ENCODE measurements at places on chromosomes 5 and 9. TPM values are rescaled to one million over a fixed set of nuclear protein-coding genes. Genes with fewer than 3 reads are reported as not detected.

The NELFB gene
- total RNA-seq = 57.9 TPM

The SLC36A3 gene
- total RNA-seq = not detected

DNA sequence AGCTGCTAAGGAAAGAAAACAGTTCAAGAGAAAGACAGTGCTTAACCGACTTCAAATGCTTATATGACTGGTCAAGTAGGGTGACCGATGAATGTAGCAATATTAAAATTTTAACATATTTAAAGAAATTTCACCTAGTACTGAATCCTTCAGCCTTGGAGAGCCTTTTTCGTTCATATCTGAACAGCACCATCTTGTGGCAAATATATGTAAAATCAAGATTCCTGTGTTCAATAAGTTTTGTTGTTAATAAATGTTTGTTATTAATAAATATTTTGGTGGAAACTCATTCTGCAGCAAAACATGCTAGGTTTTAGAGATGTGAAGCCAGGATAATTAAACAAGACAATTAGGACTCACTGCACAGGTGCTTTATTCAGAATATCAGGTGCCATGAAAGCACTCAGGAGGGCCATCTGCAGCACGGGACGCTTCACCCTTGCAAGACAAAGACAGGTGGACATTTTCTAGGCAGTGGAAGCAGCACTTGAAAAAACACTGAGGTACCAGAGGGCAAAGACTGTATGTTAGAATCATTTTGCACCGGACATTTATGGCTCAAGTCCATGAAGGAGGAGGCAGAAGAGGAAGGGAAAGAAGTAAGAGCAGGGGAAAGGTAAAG, 15.6 kb downstream of the TICAM2 start:
- no peak for DNase-seq
- no peaks in the 10 kb centered on the region for H3K4me1 ChIP-seq
- no peak overlapping the region for H3K27ac ChIP-seq
- no peaks in the 10 kb centered on the region for H3K27me3 ChIP-seq
- no peak overlapping the region for H3K4me3 ChIP-seq

DNA sequence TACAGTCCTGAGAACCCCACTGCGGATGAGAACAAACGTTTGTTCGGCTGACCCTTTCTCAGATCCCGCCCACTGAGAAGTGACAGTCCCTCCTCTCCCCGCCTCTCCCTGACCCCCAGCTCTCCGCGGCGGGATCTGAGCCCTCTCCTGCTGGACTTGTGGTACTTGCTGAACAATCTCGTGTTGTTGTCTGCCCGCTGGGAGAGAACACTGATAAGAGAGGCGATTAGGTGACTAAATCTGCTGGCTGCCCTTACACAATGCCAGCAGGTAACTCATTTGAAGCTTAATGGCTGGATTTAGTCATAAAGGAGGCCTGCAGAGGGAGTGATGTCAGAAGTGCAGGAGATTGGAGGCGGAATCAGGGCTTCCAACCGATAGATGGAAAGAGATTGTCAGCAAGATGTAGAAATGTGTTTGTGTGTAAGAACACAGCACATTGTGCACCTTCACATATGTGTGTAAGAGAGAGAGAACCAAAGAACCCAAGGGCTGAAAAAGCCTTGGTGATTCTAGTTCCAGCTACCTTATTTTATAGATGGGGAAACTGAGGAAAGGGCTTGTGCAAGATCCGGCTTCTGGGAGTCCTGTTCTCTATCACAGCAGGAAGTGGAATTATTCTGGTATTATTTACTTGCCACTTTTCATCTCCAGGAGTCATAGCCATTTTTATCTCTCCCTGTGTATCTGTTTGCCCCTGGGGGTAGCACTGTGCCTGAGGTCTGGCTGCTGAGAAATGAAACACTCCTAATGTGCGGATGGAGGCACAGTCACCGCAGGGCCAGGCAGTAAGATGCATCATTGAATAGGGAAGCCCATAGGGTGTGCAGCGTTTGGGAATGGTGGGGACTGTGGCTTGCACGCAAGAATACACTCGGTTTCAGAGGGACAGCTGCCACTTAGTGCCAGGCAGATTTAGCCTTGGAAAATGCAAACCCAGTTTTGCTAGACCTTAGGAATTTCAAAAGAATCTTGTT, 203.7 kb upstream of the MSX2 start:
- H3K27ac ChIP-seq = no peak overlapping the region
- H3K4me3 ChIP-seq = no peak overlapping the region
- H3K27me3 ChIP-seq = peaks cover 2% of the 10 kb centered on the region

DNA sequence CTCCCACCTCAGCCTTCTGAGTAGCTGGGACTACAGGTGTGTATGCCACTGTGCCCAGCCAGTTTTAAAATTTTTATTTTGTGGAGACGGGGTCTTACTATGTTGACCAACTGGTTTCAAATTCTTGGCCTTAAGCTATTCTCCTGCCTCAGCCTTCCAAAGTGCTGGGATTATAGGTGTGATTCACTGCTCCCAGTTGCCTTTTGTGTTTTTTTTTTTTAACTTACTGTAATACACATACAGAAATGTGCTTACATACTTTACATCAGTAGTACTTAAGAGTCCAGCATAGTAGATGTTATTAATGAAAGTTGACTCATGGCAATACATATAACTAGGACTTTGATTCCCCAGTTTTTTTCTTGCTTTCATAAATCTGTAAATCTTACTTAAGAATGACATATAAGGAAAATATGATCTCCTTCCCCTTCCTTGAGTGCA, 4.7 kb downstream of the MAN2A1 start:
- peaks cover 73% of the 10 kb centered on the region for H3K4me1 ChIP-seq
- no peaks in the 10 kb centered on the region for H3K27me3 ChIP-seq
- peak overlapping the region; percentile 55 for H3K27ac ChIP-seq
- H3K4me3 ChIP-seq = no peak overlapping the region
- peaks cover 10% of the 10 kb centered on the region for H3K36me3 ChIP-seq

DNA sequence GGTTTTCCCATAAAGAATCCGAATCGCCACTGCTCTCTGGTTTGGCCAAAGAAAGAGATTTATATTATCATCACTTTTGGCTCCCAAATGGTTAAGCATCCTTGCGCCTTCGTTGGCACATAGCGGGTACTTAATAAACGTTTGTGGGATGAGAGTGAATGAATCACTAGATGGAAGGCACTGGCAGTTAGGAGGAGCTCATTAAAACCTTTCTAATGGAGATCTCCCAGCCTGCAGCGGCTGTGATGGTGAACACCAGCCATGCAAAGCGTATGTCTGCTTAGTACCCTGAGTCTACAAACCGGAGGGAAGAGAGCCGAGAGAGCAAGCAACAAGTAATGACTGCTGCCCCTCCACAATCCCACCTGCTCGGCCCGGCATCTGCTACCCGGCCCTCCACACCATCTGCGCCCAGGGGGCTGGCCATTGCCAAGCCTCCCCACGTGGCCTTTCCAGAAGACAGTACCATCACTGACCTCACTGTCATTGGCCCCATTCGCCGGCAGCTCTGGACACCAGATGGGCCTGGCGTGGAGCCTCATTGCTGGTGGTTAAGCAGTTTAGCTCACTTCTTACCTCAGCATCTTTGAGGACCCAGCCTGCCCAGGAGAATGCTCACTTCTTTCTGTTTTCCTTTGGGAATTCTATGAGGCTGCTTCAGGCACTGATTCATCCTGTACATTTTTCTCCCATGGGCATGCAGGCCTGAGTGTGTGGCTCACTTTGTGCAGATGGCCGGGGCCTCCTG, 39.3 kb upstream of the ANKRD33B start:
- H3K27me3 ChIP-seq = no peaks in the 10 kb centered on the region
- H3K36me3 ChIP-seq = no peaks in the 10 kb centered on the region
- H3K27ac ChIP-seq = no peak overlapping the region

DNA sequence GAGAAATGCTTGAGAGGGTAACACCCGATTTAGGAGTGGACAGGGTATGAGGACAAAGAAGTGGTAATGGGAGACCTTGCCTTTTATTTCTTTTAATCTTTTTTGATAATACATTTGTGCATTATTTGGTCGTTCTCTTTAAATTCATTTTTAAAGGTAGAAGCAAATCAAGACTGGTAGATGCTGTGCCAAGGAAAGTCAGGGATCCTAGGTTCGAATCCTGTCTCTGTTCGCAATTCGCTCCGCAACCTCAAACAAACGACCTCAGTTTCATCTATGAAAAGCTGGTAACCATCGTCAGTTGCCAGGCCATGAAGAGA, 353 bp upstream of the TMED9 start:
- peak overlapping the region; percentile 100 for H3K4me3 ChIP-seq
- H3K27ac ChIP-seq = peak overlapping the region; percentile 94
- peaks cover 39% of the 10 kb centered on the region for H3K36me3 ChIP-seq
- DNase-seq = no peak
- peaks cover 33% of the 10 kb centered on the region for H3K4me1 ChIP-seq

All from activated CD4-positive, alpha-beta memory T cell treated with anti-CD3 and anti-CD28 coated beads for 36 hours (primary cell).